AG10803 (cell line): ENCODE measurements at places on chromosomes 1 and 21.
A peak's percentile ranks its signal among the peaks of the same experiment; 100 is the strongest.

GRCh38 chr1:19762175-19762779 lies 37.4 kb downstream of the TMCO4 start:
- no peak for DNase-seq

GRCh38 chr1:162357681-162358266 lies 18.9 kb downstream of the SPATA46 start:
- DNase-seq = peak; percentile 33

- DNase-seq = no peak
These were observed 21.2 kb upstream of the KAZN start for GRCh38 chr1:14577261-14577660.

DNA sequence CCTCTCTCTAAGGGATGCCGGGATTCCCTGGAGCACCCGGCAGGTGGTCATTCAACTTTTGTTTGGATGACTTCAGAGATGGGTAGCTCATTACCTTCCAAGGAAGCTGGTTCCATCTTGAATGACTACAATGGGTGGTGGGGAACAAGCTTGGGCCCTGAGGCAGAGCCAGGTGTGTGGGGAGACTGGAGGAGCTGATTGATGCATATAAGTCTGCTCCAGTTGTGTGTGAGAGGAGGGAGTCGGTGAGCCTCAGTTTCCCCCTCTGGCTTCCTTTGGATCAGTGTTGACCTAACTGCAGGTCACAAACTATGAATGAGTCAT lies 133.8 kb upstream of the ZBTB40 start:
- DNase-seq = no peak

GRCh38 chr21:35720208-35720731 lies 340.1 kb downstream of the SETD4 start:
- no peak for DNase-seq

DNA sequence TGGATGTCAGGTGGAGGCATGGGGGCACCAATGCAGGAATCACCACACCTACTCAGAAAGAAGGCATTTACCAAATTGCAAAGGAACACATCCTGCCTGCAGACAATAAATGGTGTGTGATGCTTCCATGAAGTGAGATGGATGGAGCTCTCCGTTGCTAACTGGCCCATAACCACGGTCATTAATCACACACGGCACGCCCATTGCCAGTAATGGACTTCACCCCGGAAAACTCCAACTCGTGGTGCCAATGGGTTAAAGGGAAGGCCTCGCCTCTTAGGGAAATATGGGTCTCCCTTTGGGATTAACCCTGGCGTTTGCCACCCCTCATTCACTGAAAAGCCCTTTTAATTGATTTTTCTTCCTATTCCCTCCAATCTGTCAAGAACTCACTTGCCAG lies 443.1 kb upstream of the DAB1 start:
- DNase-seq = no peak

DNA sequence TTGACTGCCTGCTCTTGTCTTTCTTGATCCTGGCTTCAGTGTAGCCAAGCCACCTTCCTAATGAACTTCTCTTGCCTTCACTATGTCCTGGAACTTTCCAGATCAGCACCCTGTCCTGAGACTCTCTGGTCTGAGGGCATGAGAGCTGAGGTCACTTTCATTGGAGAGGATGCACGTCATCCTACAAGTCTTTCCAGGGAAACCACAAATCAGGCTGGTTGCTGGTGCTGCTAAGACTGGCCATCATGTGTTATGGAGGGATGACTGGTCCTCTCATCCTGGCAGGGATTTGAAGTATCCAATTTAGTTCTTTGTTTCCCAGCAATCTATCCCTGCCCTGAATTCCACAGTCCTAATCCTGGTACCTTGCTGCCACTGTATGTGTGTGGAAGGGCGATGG lies 228.6 kb downstream of the GPATCH2 start:
- no peak for DNase-seq

- DNase-seq = peak; percentile 52
These were observed 26.1 kb upstream of the ZNF697 start for GRCh38 chr1:119674111-119674526.

DNA sequence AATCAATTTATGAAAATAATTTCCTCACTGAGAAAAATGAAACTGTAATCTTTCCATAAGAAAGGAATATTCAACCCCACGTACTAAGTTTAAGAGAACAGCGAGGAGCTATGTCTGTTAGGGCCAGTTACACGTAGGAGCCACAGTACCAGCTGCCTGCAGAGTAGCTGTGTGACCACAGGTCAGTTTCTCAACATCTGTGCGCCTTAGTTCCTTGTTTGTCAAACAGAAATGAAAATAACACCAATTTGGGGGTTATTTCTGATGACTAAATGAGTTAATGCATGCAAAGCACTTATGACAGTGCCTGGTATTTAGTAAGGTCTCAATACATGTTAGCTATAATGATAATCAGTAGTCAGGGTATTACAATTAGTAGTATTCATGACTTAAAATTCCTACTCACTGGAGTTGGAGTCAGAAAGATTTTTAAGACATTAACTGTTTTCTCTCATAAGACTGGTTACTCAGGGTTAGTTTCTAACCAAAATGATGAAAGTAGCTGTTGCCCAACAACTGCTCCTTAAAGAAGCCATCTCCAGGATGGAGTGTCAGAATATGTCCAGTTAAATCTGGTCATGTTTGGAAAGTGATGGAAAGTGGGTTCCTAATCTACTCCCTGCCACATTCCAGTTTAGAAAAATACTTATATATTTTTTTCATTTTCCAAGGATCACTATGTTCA lies 85.8 kb upstream of the ZNF648 start:
- peak; percentile 44 for DNase-seq

DNA sequence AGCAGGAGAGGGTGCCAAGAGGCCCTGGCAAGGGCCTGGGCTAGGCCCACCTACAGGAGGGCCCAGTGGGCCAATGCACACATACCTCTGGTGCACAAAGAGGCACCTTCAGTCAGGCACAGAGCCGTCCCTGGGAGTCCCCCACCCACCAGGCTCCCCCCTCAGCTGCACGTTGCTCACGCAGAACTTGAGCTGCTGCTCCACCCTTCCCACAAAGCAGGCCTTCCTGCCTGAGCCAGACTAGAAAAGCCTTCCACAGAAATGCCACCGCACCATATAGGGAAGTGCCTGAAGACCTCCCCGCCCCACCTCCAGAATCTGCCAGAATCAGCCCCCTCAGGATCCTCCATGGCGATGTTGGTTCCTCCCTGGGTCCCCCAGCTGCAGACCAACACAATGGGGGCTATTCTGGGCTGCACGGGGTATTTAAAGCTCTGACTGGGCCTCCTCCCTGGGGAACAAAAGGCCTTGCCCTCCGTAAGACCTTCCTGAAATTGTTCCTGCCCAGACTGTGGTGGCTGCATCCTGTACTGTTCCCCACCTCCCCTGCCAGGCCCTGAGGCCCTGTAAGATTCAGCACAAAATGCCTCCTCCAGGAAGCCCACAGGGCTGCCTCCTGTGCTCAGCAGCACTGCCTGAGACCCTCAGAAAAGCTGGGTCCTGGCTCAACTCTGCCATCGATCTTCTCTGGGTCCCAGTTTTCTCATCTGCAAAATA lies 27.2 kb downstream of the HSPG2 start:
- DNase-seq = peak; percentile 77

GRCh38 chr1:245605480-245606156 lies 450.8 kb downstream of the KIF26B start:
- DNase-seq = peak; percentile 92

- no peak for DNase-seq
These were observed 7.0 kb upstream of the LPAR3 start for GRCh38 chr1:84899969-84900368.

DNA sequence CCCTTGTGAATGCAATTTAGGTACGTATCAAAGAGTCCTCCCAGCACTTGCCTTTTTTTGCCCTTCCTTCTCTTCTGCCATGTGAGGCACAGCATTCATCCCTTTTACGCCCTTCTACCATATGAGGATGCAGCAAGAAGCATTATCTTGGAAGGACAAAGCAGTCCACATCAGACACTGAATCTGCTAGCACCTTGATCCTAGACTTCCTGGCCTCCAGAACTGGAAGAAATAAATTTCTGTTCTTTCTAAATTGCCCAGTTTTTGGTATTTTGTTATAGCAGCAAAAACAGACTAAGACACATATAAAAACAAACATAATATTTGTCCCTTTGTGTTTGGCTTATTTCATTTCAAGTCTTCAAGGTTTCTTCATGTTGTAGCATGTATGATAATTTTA lies 20.1 kb downstream of the EPS15 start:
- DNase-seq = no peak

GRCh38 chr1:19769211-19769932 lies 30.3 kb downstream of the TMCO4 start:
- no peak for DNase-seq

DNA sequence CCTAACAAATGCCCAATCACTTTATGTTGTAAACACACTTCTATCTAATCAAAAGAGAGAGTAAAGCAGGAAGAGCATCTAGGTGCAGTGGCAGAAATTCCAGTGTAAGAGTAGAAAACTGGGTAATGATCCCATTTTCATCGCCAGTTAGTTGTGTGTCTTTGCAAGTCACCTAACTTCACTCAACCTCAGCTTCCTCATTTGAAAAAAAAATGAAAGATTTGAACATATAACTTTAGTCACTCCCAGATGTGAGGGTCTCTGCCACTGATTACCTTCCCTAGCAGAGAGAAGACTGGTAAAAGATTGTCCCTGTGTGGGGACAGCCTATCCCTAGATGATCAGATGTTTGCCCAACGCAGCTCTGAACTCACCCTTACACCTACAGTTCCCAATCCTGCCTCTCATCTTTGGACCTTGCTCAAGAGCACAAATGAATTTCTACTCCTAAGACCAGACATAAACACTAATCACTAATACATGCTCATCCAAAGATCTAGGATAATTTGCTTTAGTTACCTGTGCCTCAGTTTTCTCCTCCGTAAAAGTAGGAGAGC lies 25.2 kb upstream of the DUSP23 start:
- DNase-seq = no peak

GRCh38 chr21:40146216-40146837 lies 279.1 kb downstream of the PCP4 start:
- DNase-seq = no peak

DNA sequence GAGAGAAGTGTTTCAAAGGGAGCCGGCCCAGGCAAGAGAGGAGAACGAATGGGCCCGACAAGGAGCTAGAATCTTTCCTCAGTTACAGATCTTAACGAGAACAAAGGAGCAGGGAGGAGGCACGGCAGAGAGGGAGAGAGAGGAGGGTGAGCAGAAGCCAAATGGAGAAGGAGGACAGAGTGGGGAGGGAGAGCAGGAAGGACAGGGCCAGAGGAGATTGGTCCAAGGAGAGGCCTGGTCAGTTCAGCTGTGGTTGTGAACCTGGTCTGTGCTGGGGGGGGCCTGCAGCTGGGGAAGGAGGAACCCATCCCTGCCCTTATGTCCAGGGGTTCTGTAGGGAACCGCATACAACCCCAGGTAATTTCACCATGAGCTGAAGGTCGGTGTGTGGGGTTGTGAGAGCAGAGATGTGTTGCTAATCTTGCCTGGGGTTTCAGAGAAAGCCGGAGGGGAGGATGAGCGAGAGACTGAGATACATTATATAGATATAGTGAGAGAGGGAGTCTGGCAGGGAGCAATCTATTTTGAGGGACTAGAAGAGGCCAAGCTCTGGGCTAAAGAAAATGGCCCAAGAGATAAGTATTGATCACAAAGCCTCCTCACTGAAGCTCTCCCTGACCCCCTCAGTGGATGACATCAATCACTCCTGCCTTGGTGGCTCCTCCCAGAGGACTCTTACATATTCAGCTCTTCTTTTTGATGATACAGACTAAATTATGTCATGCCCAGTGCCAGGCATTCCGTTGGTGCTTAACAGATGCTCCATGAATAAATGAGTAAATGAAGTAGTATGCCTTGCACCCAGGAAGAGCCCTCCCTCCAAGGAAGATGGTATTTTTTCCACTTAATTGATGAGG lies 64.2 kb upstream of the CD1D start:
- DNase-seq = no peak

DNA sequence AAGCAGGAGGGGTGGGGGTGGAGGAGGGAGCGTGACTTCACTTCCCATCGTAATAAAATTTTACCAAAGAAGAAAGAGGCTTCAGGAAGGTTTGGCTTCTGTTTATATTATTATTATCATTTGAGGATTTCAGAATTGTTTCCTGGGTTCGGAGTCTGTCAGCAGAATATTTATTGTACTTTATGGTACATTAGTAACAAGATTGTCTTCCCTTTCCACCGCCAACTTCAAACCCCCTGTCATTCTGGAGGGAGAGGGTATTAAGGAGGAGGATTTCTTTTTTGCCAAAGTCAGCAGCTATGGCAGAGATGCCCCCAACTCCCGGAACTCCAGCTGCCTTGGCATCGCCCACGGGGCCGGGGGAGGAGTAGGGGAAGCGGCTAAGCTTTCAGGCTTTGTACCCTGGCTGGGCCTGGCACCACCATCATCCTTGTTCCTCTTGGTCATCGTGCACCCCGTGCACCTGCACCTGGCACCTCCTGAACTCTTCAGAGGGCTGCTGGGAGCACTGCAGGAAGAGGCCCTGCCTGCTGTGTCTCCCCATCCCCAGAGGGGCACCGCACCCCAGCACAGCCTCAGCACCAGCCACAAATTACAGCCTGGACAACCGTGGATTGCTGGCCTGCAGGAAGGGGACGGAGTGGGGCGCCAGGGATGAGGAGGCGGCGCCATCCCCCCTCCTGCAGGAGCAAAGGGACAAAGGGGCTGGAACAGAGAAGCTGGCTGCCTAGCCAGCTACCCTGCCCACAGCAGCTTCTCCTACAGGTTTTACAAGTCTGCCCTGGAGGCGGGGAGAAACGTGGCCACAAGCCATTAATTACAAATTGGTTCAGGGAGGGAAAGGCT lies 24.0 kb upstream of the PAX7 start:
- no peak for DNase-seq

DNA sequence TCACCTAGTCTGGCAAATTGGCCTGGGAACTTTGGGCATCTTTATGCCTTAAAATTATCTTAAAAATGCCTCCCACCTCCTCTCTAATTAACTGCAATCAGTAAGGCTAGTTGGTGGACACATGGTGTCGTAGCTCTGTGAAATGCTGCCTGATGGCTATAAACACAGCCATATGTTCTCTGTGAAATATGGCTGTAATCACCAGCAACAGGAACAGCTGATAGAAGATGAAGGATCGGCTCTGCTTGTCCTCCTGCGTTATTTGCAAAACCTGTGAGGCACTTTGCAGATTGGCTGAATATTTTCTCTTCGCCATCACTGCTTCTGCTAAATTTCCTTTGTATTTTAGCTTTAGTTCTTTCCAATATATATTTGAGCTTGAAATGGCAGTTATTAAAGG lies 419.6 kb downstream of the RWDD3 start:
- no peak for DNase-seq

- no peak for DNase-seq
These were observed 32.7 kb upstream of the ANGPTL7 start for GRCh38 chr1:11156441-11156840.

- peak; percentile 94 for DNase-seq
These were observed 72.4 kb upstream of the BCAR3 start for GRCh38 chr1:93753791-93754763.

- peak; percentile 85 for DNase-seq
These were observed 80.3 kb upstream of the DPH5 start for GRCh38 chr1:101105877-101106276.

- no peak for DNase-seq
These were observed 32.2 kb downstream of the STUM start for GRCh38 chr1:226580625-226581270.

- no peak for DNase-seq
These were observed 534 bp upstream of the WRAP73 start for GRCh38 chr1:3650248-3651025.
